ENCODE measurements at places on chromosomes 1 and 21. TPM values are rescaled to one million over a fixed set of nuclear protein-coding genes. Genes with fewer than 3 reads are reported as not detected.

Gene MAP3K21
- total RNA-seq = 15.4 TPM

Gene S100A5
- total RNA-seq = not detected

GRCh38 chr1:210702506-210702905 lies 373.8 kb downstream of the HHAT start:
- no peak for DNase-seq
- H3K4me1 ChIP-seq = peaks cover under 1% of the 10 kb centered on the region
- H3K27me3 ChIP-seq = no peaks in the 10 kb centered on the region
- no peak overlapping the region for H3K27ac ChIP-seq
- no peaks in the 10 kb centered on the region for H3K36me3 ChIP-seq

DNA sequence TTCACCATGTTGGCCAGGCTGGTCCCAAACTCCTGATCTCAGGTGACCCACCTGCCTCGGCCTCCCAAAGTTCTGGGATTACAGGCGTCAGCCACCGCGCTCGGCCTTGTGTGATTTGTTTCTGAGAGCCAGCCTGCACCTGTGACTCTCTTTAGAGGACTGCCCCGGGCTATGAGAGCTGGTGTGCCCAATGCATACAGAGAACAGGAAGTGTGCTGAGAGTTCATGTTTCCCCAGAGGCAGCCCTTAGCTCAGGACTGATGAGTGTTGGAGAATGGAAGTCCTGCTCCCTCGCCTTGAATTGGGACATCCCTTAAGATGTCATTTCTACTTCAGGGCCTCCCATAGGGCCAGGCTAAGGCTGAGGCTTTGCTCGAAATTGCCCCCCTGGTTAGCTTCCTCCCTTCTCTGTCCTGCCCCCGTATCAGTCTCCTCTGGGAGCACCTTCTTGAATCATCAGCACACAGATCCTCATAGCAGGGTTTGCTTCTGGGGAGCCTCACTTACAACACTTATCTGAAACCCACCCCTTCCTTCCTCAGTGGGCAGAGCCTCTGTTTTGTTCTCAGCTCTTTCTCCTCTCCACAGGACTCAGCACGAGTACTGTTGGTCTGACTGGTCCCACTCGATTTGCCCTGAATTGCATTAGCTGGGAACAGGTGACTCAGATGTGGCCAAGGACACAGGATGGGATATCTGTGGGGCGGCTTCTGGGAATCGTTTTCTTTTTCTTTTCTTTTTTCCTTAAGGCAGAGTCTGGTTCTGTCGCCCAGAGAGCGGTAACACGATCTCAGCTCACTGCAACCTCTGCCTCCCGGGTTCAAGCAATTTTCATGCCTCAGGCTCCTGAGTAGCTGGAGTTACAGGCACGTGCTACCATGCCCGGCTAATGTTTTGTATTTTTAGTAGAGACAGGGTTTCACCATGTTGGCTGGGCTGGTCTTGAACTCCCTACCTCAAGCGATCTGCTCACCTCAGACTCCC lies 80.1 kb downstream of the UBIAD1 start:
- peak overlapping the region; percentile 9 for H3K27ac ChIP-seq
- H3K4me3 ChIP-seq = no peak overlapping the region
- H3K36me3 ChIP-seq = no peaks in the 10 kb centered on the region
- H3K4me1 ChIP-seq = no peaks in the 10 kb centered on the region
